Small intestine (tissue), 16 donors: ENCODE measurements at places on chromosomes 2 and 18. TPM values are rescaled to one million over a fixed set of nuclear protein-coding genes. Genes with fewer than 3 reads are reported as not detected.

PLCL1 gene
- 0.58 TPM for polyA plus RNA-seq

CYP26B1 gene
- polyA plus RNA-seq: 0.81 TPM

NYAP2 gene
- 0.07 TPM for polyA plus RNA-seq

TGFBRAP1 gene
- polyA plus RNA-seq: 6.0 TPM

DUSP28 gene
- polyA plus RNA-seq: 7.0 TPM

STEAP3 gene
- 5.1 TPM for polyA plus RNA-seq

GRCh38 chr2:75432761-75433361 is 127.9 kb downstream of the EVA1A start:
- H3K36me3 ChIP-seq: no peaks in the 10 kb centered on the region
- no peak overlapping the region for H3K4me3 ChIP-seq
- no peak overlapping the region for H3K27ac ChIP-seq
- no peak for DNase-seq
- no peaks in the 10 kb centered on the region for H3K4me1 ChIP-seq

DNA sequence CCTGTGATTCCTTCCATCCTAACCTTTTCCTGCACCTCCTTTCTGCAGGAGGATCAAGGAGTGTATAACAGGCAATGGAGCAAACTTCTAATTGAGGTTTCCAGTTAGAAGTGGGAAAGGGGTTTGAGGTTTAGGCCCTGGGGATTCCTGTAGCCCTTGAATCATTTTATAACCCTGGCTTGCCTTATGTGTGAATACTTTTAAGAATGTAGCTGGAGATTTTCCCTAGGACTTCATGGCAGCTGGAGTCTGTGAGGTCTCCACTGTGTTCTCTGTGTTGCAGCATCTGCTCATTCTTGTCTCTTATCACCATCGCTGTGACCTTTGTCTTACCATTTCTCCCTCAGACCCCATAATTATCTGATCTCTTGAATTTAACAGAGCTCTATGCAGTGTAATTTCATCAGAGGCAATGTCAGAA is 370.2 kb upstream of the SLC14A2 start:
- H3K27me3 ChIP-seq: no peaks in the 10 kb centered on the region
- no peaks in the 10 kb centered on the region for H3K36me3 ChIP-seq
- no peak for DNase-seq
- H3K27ac ChIP-seq: no peak overlapping the region
- no peak overlapping the region for H3K4me3 ChIP-seq

- no peak overlapping the region for H3K27ac ChIP-seq
- no peak overlapping the region for H3K4me3 ChIP-seq
- no peak for DNase-seq
- H3K4me1 ChIP-seq: no peaks in the 10 kb centered on the region
Observed at GRCh38 chr2:185998562-185999070, 260.0 kb downstream of the FSIP2 start.
